ENCODE measurements at places on chromosomes 12 and 14. TPM values are rescaled to one million over a fixed set of nuclear protein-coding genes. Genes with fewer than 3 reads are reported as not detected.

Gene HPD
- 4.6 TPM for total RNA-seq

Gene CMKLR1
- total RNA-seq, result 25.7 TPM

Gene SCN8A
- 1.4 TPM for total RNA-seq

Gene ESRRB
- 3.9 TPM for total RNA-seq

Gene EID3
- 5.0 TPM for total RNA-seq

Gene SPIC
- 0.44 TPM for total RNA-seq

Gene REM2
- total RNA-seq, result 0.63 TPM

Gene HOMEZ
- 14.8 TPM for total RNA-seq

- H3K27me3 ChIP-seq, result no peaks in the 10 kb centered on the region
- no peak overlapping the region for H3K27ac ChIP-seq
- H3K36me3 ChIP-seq, result no peaks in the 10 kb centered on the region
- H3K4me3 ChIP-seq, result no peak overlapping the region
Observed at GRCh38 chr12:22631863-22632463, 7.0 kb downstream of the ETNK1 start.

DNA sequence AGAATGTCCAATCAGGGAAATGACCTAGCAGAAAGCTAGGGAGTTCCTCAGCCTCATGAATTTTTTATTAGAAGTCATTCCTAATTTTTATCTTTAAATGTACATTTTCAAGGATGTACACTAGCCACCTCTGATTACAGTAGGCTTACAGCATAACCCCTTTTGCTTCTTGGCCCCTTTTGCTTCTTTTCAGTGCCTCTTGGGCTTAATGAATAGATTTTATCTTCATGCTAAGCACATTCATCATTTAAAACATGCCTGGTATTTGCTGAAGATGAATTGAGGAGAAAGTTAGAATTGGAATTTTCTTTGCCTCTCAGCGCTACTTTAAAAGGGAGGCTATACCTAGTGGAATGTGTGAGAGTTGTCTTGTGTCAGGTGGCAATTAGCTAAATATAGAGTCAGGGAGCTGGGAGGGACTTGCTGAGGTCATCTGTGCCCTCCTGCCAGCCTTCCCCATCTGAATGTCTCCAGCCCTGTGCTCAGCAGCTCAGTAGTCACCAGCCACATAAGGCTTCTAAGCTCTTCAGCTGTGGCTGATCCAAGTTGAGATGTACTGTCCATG is 132.1 kb downstream of the SAMD4A start:
- no peak for DNase-seq
- peaks cover 3% of the 10 kb centered on the region for H3K4me1 ChIP-seq
- no peak overlapping the region for H3K4me3 ChIP-seq
- H3K27me3 ChIP-seq, result no peaks in the 10 kb centered on the region

DNA sequence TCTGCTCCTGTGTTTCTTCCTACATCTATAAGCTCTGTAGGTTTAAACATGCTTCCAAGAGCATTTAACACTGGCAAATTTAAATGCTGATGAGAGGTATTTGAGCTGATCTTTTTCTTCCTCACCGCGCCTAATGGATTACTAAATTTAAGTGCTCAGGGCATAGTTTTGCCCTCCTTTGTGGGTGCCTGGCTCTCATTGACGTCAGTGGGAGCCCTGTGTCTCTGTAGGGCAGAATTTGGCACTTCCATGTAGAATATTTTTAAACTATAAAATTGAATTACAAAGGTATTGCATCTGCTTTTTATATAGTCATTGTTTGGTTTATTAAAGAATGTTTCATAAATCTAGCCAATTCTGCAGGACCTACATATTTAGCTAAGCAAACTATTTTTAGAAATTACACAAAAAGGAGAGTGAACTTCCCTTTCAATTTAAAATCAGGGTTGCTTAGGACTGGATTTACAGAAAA is 444.8 kb downstream of the AEBP2 start:
- DNase-seq, result no peak
- H3K4me1 ChIP-seq, result peaks cover 25% of the 10 kb centered on the region
- no peak overlapping the region for H3K27ac ChIP-seq
- H3K27me3 ChIP-seq, result no peaks in the 10 kb centered on the region
- H3K36me3 ChIP-seq, result no peaks in the 10 kb centered on the region

- no peaks in the 10 kb centered on the region for H3K4me1 ChIP-seq
- no peak for DNase-seq
- H3K36me3 ChIP-seq, result no peaks in the 10 kb centered on the region
- no peak overlapping the region for H3K27ac ChIP-seq
Observed at GRCh38 chr14:55951341-55952206, 166.6 kb upstream of the PELI2 start.

GRCh38 chr12:103998976-103999375 is 33.3 kb downstream of the TDG start:
- H3K27me3 ChIP-seq, result no peaks in the 10 kb centered on the region
- no peaks in the 10 kb centered on the region for H3K4me1 ChIP-seq
- H3K4me3 ChIP-seq, result no peak overlapping the region

GRCh38 chr12:68612697-68613096 is 2.0 kb downstream of the RAP1B start:
- H3K27me3 ChIP-seq, result no peaks in the 10 kb centered on the region
- peak overlapping the region; percentile 98 for H3K27ac ChIP-seq
- no peak for DNase-seq
- H3K36me3 ChIP-seq, result no peaks in the 10 kb centered on the region
- peaks cover 5% of the 10 kb centered on the region for H3K4me1 ChIP-seq

DNA sequence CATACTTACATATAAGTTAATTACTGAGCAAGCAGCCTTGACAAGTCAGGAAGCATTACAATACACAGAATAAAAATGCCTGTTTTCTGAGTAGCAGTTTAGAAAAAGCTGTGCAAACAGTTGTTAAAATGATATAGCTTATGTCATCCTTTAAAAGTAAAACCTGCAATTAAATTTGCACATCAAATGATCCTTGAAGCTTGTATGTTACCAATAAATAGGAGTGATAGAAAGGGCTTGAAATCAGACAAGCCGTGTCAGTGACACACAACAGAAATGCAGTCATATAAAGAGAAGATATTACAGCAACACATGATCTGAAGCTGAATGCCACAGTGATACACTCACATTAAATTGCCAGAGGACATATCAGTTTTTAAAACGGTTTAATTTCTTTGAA is 70.0 kb downstream of the EPS8 start:
- no peaks in the 10 kb centered on the region for H3K27me3 ChIP-seq
- no peak overlapping the region for H3K4me3 ChIP-seq
- no peaks in the 10 kb centered on the region for H3K36me3 ChIP-seq

- H3K36me3 ChIP-seq, result no peaks in the 10 kb centered on the region
- no peak for DNase-seq
- H3K27ac ChIP-seq, result no peak overlapping the region
- peaks cover 3% of the 10 kb centered on the region for H3K4me1 ChIP-seq
- H3K27me3 ChIP-seq, result no peaks in the 10 kb centered on the region
Observed at GRCh38 chr14:82720946-82721345, 1187.3 kb upstream of the SEL1L start.

- no peaks in the 10 kb centered on the region for H3K27me3 ChIP-seq
- H3K36me3 ChIP-seq, result no peaks in the 10 kb centered on the region
- no peak for DNase-seq
- peaks cover 6% of the 10 kb centered on the region for H3K4me1 ChIP-seq
- H3K4me3 ChIP-seq, result no peak overlapping the region
Observed at GRCh38 chr14:100384819-100385813, 62.0 kb downstream of the SLC25A47 start.

- DNase-seq, result no peak
- no peaks in the 10 kb centered on the region for H3K36me3 ChIP-seq
- no peaks in the 10 kb centered on the region for H3K27me3 ChIP-seq
- H3K4me1 ChIP-seq, result no peaks in the 10 kb centered on the region
- H3K4me3 ChIP-seq, result no peak overlapping the region
Observed at GRCh38 chr12:6165395-6165794, 34.8 kb upstream of the CD9 start.

DNA sequence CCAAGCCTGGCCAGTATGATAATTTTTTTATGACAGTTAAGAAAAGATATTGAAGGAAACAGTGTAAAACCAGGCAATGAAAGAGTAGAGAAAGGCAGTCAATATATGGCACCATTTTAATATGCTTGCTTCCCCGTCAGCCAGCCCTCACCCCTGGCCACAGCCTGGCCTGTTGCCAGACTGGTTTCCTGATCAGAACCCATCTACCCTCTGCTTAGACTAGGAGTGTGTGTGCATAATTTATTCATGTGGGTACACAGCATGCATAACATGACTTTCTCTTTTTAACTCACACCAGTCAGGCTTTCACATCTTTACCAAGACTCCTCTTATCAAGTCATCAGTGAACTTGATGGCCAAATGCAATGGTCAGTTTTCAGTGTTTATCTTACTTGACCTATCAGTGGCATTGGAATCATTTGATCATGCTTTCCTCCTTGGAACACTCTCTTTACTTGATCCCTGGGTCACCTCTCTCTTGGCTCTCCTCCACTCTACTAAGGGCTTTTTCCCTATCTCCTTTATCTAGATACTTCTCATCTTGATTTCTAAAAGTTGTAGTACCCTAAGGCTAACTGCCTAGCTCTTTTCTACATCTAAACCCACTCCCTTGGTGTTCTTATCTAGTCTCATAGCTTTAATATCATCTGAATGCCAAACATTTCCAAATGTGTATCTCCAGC is 10.0 kb upstream of the GPR19 start:
- DNase-seq, result peak; percentile 76
- no peak overlapping the region for H3K4me3 ChIP-seq
- no peaks in the 10 kb centered on the region for H3K4me1 ChIP-seq
- H3K27me3 ChIP-seq, result no peaks in the 10 kb centered on the region
- H3K27ac ChIP-seq, result no peak overlapping the region

GRCh38 chr14:35687335-35687939 is 121.7 kb downstream of the RALGAPA1 start:
- H3K36me3 ChIP-seq, result peaks cover 22% of the 10 kb centered on the region
- no peaks in the 10 kb centered on the region for H3K27me3 ChIP-seq
- DNase-seq, result no peak
- no peak overlapping the region for H3K4me3 ChIP-seq
- no peaks in the 10 kb centered on the region for H3K4me1 ChIP-seq

- H3K4me1 ChIP-seq, result no peaks in the 10 kb centered on the region
- H3K27ac ChIP-seq, result no peak overlapping the region
- no peaks in the 10 kb centered on the region for H3K36me3 ChIP-seq
- no peak overlapping the region for H3K4me3 ChIP-seq
Observed at GRCh38 chr14:88998027-88998426, 173.6 kb downstream of the TTC8 start.

GRCh38 chr12:121574025-121574424 is 6.8 kb downstream of the KDM2B start:
- no peak for DNase-seq
- no peaks in the 10 kb centered on the region for H3K27me3 ChIP-seq
- no peaks in the 10 kb centered on the region for H3K4me1 ChIP-seq
- peaks cover 3% of the 10 kb centered on the region for H3K36me3 ChIP-seq

- H3K4me1 ChIP-seq, result peaks cover 2% of the 10 kb centered on the region
- no peak overlapping the region for H3K4me3 ChIP-seq
- no peak overlapping the region for H3K27ac ChIP-seq
Observed at GRCh38 chr12:76927170-76927784, 48.5 kb upstream of the CSRP2 start.

DNA sequence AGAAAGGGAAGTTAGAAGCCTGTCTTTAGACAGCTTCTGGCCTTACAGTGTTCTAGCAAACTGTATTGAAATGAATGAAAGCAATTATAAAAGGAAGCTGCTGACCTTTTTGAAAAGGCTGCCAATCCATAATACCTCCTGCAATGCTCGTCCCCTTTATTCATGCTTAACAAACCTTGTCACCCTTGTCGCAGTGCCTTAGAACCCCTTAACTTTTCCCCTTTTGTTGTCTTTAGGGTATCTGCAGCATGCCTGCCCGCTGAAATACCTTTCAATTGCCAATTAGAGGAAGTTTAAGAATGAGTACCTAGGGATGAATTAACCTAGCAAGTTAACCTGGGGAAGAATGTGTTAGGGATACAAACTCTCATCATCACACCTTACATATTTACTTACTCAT is 731.2 kb downstream of the RERGL start:
- no peaks in the 10 kb centered on the region for H3K36me3 ChIP-seq
- no peaks in the 10 kb centered on the region for H3K4me1 ChIP-seq
- DNase-seq, result no peak
- no peaks in the 10 kb centered on the region for H3K27me3 ChIP-seq

GRCh38 chr12:20800160-20800559 is 10.3 kb upstream of the SLCO1B3 start:
- H3K4me3 ChIP-seq, result no peak overlapping the region
- no peaks in the 10 kb centered on the region for H3K27me3 ChIP-seq
- DNase-seq, result no peak

GRCh38 chr12:59678759-59679411 is 83.1 kb downstream of the SLC16A7 start:
- H3K27ac ChIP-seq, result no peak overlapping the region
- H3K4me1 ChIP-seq, result no peaks in the 10 kb centered on the region
- H3K27me3 ChIP-seq, result no peaks in the 10 kb centered on the region
- no peaks in the 10 kb centered on the region for H3K36me3 ChIP-seq

DNA sequence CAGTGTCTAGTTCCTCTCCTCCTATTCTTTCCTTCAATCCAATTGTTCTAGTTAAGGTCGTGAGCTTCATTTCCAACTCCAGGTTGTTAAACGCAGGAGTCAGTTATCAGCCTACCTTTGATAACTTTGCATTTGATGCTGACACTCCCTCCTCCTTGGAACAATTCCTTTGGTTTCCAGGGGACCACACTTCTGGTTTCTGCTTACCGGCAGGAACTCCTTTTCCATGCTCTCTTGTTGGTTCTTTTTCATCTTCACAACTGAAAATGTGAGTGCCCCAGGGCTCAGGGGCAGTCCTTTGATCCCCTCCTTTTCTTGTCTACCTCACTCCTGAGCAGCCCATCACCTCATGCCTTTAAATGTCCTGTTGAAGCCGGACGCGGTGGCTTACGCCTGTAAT is 5.0 kb downstream of the EEF1AKMT3 start:
- no peak for DNase-seq
- peaks cover 23% of the 10 kb centered on the region for H3K4me1 ChIP-seq
- no peaks in the 10 kb centered on the region for H3K27me3 ChIP-seq
- H3K36me3 ChIP-seq, result no peaks in the 10 kb centered on the region
- no peak overlapping the region for H3K4me3 ChIP-seq

DNA sequence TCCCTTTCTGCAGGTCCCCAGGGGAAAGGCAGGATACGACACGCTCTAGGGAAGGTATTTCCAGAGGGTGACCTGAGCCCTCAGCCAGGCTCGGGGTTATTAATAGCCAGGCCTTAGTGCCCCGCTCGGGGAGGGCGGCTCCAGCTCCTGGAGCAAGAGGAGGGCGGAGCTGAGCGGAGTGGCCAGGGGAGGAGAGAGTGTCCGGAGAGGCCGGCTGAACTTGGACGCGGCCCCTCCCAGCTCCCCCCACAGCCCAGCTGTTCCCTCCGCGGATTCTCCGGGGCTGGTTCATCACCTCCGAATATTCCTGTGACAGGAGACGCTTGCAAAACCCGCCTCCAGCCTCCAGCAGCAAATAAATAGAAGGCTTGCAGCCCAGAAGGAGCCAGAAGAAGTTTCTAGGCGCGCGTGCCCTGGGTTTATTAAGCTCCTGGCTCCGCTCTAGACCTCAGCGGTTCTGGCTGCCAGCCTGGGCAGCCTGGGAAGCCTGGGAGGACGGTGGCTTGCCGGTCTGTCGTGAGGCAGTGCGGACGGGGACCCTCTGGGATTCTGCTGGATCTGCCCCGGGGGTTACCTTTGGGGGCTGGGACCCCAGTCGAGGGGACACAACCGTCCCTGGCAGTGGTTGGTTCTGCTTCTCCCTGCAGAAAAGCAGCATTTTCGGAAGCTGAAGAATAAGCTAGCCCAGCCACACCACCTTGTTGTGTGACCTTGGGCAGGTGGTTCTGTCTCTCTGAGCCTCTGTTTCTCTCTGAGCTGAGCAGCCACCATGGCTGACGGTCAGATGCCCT is at the start of gene HSPB8:
TSS of gene HSPB8 (plus strand) at position 388 of the 791 bp plus-strand sequence. CDS start at position 770, 382 bp downstream.
- peak within 1 kb of the TSS; percentile 88 for H3K27ac ChIP-seq
- H3K4me1 ChIP-seq, result peaks cover 13% of the 10 kb centered on the region
- no peaks in the 10 kb centered on the region for H3K36me3 ChIP-seq
- H3K4me3 ChIP-seq, result peak within 1 kb of the TSS; percentile 80
- H3K27me3 ChIP-seq, result no peaks in the 10 kb centered on the region
- peak; percentile 72 for DNase-seq

Measured in kidney (tissue), 22 donors.